ENCODE measurements at places on chromosomes 12 and 14.

GRCh38 chr12:101642115-101643067 is 47.6 kb downstream of the MYBPC1 start:
- no peak for DNase-seq

- no peak for DNase-seq
These were observed 372.8 kb upstream of the PRICKLE1 start for GRCh38 chr12:42962384-42962783.

DNA sequence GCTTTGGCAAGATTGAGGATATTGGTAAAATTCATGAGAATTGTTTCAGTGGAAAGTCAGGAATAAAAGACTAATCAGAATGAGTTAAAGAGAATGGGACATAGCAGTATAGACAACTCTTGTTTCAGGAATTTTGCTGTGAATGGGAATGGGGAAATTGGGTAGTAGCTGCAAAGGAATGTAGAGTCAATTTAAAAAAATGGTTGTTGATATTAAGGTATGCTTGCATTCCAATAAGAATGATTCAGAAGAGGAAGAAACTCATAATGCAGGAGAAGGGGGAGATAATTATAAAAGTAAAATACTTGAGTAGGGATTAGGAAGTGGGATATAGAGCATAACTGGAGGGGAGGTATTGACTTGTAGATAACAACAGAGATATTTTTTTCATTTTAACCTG is 40.7 kb downstream of the MNAT1 start:
- DNase-seq, result no peak

GRCh38 chr12:4148418-4149056 is 125.0 kb upstream of the CCND2 start:
- DNase-seq, result peak; percentile 69

DNA sequence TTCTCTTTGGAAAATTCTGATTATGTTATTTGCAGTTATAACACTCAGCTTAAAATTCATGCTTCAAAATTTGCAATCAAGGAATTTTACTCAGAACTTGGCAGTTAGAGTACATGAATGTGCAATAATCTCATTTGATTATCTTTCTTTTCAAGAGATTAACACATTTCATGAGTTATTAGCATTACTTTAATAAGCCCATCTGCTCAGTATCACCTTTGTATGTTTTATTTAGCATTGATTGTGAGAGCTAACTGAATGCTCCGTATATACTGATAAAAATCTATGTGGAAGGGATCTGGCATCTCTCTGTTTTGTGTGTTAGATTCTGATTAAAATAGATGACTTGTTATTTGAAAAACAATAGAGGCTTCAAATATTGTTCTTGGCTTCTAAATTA is 55.6 kb upstream of the CPNE8 start:
- DNase-seq, result no peak

All from sigmoid colon (tissue), 7 donors.